ENCODE measurements at places on chromosomes 3 and 15.
A peak's percentile ranks its signal among the peaks of the same experiment; 100 is the strongest.

- no peak for DNase-seq
Observed at GRCh38 chr3:109927161-109927560, 589.8 kb upstream of the DPPA4 start.

- no peak for DNase-seq
Observed at GRCh38 chr15:42151141-42151561, 5.3 kb downstream of the PLA2G4F start.

GRCh38 chr3:186100398-186100797 is 8.5 kb downstream of the ETV5 start:
- DNase-seq, result no peak

DNA sequence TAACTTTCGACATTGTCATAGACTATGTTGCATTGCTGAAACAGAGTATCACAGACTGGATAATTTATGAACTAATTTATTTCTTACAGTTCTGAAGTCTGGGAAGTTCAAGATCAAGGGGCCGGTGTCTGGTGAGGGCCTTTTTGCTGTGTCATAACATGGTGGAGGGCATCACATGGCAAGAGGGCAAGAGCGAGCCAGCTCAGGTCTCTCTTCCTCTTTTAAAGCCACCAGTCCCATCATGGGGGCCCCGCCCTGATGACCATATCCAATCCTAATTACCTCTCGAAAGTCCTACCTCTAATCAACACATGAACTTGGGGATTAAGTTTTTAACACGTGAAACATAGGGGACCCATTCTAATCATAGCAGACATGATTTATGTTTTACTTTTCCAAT is 33.5 kb upstream of the DCUN1D1 start:
- DNase-seq, result no peak

DNA sequence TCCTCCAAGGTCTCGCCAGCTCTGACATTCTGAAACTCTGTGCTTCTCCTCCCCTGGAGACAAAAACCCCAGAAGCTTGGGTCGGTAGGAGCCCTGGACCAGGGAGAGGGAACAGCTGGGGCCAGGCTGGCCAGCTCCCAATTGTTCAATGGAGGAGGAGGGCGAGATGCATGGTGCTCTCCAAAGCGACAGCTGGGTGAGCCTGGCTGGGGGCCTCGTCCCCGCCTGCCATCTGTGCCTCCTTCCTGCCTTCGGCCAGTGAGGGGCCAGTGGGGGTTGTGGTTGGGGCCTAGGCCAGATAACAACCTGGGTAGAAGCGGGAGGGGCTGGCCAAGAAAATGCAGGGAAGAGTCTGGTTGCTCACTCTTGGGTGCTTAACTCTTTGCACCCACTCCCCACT is 79.4 kb downstream of the CORO2B start:
- DNase-seq, result no peak

DNA sequence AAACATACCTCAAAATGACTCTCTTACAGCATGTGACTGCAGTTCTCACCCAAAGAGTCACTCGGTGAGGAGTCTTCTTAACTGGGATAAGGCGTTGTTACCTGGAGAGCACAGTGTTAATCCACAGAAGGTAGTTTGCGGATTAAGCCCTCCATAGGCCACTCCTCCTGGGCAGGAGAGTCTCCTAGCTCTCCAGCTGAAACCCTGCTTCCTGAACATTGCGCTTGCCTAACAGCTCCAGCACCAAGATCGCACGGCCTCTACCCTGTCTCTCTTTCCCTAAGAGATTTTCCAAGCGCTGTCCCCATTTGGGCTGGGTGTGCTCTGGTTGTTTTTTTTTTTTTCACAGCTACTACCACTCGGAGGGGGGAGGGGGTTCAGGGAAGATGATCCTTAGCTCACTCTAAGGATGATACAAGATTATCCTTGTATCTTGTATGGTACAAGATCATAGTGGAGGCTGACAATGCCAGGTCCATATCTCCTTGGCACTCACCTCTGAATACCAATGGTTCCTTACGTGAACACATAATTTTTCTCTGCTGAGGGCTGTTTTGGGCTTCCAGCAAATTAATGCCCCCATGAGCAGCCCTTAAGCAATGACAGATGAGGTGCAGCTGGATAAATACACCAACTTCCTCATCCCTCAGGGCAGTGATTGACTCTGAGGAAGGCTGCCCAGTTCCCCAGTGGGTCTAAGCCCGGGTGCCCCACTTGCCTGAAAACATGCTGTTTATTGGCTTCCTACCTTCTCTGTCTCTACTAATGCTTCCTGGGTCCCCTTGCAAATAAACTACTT is 185.2 kb upstream of the TSC22D2 start:
- no peak for DNase-seq

- no peak for DNase-seq
Observed at GRCh38 chr3:19757773-19758172, 176.2 kb downstream of the EFHB start.

DNA sequence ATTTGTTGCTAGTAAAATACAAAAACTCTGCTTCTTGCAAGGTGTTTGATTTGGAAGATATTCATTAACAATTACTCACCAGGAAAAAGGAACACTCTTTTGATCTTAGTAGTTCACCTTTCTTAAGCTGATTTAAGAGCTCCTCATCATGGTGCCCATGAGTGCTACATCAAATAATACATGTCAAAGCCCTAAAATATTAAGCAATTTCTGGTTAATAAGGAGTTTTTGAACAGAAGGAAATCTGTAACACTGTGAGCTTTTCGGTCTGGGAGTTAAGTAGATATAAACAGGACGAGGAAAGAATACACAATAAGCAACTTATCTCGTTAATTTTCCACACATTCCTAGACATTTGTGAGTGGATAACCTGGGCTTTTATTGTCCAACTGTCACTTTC is 83.9 kb upstream of the DCBLD2 start:
- no peak for DNase-seq

DNA sequence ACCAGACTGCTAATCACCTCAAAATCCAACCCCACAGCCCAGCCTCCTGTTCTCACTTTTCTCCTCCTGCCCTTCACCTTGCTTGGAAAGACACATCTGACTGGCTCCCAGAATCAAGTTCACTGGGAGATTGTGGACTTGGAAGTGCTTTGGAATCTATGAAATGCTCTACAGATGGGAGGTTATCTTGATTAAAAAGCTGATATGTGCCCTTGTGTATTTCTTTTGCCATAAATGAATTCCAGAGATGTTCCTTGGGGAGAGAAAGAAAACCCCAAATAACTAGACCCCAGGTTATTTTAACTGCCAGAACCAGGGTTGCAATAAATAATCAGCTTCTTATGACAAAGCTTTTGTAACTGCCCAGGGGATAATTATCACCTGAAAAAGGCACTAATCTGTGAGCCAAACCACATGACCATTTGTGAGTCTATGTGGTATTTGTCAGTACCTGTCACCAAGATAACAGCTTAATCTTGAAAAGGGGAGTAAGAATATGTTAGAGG is 21.7 kb upstream of the ARHGEF3 start:
- DNase-seq, result no peak

DNA sequence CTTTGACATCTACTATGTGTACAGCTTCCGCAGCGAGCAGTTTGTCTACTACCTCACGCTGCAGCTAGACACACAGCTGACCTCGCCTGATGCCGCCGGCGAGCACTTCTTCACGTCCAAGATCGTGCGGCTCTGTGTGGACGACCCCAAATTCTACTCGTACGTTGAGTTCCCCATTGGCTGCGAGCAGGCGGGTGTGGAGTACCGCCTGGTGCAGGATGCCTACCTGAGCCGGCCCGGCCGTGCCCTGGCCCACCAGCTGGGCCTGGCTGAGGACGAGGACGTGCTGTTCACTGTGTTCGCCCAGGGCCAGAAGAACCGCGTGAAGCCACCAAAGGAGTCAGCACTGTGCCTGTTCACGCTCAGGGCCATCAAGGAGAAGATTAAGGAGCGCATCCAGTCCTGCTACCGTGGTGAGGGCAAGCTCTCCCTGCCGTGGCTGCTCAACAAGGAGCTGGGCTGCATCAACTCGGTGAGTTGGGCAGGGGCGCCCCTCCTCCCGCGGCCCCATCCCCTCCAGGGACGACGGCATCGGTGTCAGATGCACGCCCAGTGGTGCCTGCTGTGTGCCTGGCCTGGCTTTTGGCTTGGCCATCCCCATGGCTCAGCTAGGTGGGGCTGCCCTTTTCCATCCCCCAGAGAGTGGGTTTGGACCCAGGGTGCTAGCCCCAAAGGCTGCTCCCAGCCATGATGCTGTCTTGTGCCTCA is 6.6 kb downstream of the PLXNA1 start:
- DNase-seq, result no peak

DNA sequence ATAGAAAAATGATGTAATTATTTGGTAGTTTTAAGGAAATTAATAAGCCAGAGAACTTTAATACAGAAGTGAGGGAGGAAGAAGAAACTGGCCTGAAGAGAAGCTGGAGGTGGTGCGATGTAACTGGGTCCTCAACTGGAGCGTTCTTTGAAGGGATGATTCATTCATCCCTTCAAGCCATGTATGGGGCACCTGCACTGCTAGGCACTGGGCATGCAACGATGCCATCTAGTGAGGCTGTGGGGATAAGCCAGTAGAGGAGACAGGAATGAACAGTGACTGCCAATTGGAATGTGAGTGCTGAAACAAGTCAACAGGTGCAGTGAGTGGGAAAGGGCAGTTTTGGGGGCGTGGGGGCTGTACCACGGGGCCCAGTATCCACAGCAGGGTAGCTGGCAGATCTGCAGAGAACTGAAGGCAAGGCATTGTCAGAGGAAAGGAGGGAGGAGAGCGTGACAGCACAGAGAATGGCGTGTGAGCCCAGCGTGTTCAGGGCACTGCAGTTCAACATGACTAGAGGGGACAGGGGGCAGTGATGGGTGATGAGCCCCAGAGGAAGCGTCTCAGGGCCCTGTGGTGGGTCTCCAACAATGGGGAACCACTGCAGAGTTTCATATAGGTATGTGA is 3.8 kb upstream of the KIF23 start:
- peak; percentile 33 for DNase-seq

GRCh38 chr15:100690032-100690794 is 87.8 kb downstream of the ASB7 start:
- DNase-seq, result no peak

GRCh38 chr3:73759297-73759711 is 134.6 kb upstream of the PDZRN3 start:
- DNase-seq, result no peak

DNA sequence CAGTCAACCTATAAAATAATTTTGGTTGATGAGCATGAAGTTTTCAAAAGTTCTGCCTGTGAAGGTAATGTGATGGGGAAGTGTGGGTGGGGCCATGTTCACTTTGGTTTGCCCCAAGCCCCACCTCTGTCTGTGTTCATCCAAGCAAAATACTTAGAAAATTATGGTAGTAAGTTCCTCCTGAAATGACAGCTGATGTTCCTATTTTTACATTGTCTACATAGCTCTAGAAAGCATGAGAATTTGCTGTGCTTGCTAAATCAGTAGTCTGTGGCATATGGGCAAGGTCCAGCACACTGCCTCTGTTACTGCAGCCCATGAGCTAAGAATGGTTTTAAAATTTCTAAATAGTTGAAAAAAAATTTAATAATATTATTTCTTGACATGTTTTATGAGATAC is 21.9 kb upstream of the CP start:
- DNase-seq, result peak; percentile 15

DNA sequence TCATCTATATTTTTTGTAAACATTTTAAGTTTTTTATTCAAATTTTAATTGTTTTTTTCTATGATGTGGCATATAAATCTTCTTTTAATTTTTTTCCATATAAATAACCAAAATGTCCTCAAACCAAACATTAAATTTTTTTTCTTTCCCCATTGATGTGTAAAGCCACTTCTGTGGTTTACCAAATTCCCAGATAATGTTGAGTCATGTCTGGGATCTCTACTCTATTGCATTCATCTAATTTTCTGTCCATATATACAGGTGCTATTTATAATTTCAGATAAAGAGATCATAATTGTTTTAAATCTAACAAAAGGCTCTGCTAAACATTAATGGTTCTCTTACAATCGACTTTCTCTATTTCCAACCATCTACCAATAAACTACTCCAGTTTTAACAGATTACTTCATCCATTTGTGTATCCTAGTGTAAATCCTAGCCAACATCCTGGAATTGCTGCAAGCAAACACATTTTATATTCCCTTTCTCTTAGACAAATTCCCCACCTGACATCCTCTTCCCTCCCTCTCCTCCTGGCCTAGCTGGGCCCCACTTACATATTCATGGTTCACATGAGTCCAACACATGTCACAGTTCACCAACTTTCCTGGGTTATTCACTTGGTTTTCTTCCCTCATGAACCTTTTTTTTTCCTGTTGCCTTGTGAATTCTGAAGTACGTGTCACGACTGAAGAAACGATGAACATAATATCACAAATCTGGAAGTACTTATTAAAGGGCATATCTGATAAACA is 368.0 kb upstream of the AGTR1 start:
- no peak for DNase-seq

DNA sequence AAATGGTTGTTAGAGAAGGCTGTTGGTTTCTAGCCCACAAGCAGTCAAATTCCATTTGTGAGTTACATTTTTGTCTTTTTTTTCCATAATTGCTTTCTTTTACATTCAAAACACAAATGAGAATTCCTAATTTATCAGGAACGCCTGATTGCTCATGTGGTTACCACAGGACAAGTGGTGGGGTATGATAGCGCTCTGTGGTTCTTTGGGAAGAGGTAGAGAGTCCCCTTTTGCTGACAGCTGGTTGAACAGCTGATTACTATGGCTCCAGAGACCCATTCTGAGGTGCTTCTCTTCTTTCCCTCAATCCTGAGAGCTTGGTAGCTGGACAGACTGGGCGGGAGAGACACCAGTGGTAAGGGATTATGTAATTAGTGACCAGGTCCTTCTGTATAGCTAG is 24.4 kb downstream of the CNOT10 start:
- DNase-seq, result no peak

GRCh38 chr3:67765575-67765974 is 111.2 kb upstream of the SUCLG2 start:
- DNase-seq, result no peak

- no peak for DNase-seq
Observed at GRCh38 chr15:78265752-78266224, 1.4 kb downstream of the DNAJA4 start.

GRCh38 chr15:53976844-53977392 is 1.3 kb upstream of the UNC13C start:
- peak; percentile 2 for DNase-seq

GRCh38 chr3:8301977-8302735 is 199.5 kb upstream of the LMCD1 start:
- peak; percentile 70 for DNase-seq

- no peak for DNase-seq
Observed at GRCh38 chr3:111103807-111104206, 32.2 kb downstream of the NECTIN3 start.

DNA sequence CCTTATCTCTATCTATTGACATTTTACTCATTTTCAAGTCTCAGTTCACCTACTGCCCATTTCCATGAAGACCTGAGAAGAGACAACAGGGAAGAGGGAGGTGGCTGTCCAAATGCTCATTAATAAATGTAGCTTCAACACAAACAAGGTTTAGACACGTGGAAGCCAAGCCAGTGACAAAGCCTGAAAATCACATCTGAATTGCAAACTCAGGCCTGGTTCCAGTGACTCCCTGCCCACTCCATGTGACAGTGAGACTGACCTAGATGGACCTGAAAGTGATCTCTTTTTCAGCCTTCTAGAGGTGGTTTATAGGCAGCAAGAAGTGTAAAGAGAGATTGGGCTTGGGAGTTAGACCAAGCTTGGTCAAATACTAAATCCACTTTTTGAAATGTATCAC is 126.6 kb upstream of the BCL6 start:
- no peak for DNase-seq

- no peak for DNase-seq
Observed at GRCh38 chr15:62067448-62068044, 769 bp downstream of the C2CD4A start.

- no peak for DNase-seq
Observed at GRCh38 chr15:63523306-63523990, 19.1 kb downstream of the USP3 start.

Measured in NAMALWA (cell line).